ENCODE measurements at places on chromosomes 3 and 15.

DNA sequence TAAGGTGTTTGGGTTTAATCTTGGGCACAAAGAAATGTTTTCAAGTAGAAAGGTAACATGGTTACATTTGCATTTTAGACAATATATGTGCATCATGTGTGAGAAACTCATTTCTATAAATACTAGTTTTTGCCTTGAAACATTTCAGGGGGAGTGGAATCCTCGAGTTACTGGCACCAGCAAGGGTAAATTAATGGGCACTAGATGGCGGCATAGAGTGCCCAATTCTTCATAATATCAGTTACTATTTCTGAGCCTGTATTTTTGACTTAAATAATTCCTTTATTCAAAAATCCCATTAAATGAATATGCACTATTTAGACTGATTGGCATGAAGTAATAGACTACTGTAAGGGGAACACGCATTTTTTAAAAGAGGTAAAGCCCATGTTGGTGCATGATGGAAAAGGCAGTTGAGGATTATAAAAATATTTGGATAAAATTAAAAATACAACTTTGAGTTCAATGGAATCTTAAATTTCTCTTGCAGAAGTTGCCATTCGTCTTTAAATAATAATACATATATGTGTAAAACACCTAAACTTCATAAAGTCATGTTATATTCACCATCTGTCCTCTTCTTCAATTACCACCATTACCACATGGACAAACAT is 106.3 kb downstream of the ZBTB20 start:
- peak; percentile 20 for DNase-seq

DNA sequence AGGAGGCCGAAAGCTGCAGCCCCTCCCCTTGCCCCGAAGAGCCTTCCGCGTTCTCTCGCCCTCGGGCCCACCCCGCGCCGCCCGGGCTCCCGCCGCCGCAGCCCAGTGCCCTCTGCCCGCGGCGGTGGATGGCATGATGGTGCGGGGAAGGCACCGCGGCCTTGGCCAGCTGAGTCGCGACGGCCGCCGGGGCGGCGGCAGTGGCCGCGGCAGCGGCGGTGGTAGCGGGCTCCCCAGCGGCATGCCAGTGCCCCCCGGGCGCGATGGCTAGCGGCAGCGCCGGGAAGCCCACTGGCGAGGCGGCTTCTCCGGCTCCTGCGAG is 1.2 kb downstream of the TLNRD1 start:
- DNase-seq, result no peak

GRCh38 chr15:74430510-74430951 is 3.2 kb downstream of the SEMA7A start:
- no peak for DNase-seq

DNA sequence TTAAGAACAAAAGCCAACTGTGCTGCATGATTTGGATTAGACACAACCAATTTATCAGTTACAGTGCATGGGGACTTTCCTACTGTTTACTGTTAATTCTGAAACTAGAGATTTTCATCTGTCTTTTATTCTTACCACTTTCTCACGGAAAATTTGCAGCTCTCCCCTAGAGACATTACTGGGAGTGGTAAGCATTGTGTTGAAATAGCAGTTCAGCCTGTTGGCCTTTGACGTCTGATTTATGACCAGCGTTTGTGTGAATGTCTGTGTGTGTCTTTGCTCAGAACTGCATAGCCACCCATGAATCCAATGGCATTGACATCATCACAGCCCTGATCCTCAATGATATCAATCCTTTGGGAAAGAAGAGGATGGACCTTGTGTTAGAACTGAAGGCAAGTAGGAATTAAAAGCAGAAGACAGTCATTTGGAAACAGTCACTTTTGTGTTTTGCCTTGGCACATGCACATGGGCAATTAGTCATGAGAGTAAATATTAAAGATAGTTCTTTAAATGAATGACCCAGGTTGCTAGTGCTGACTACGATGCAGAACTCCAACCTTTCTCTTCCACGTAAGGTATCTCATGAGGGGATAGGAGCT is 202.2 kb upstream of the BHLHE40 start:
- no peak for DNase-seq

- DNase-seq, result no peak
Measured at GRCh38 chr3:39524107-39524506, 56.6 kb downstream of the MOBP start.

GRCh38 chr3:58164906-58165821 is 45.6 kb downstream of the DNASE1L3 start:
- no peak for DNase-seq

- no peak for DNase-seq
Measured at GRCh38 chr15:73957785-73958184, 31.5 kb downstream of the LOXL1 start.

- no peak for DNase-seq
Measured at GRCh38 chr3:152076148-152076547, 192.6 kb upstream of the MBNL1 start.

- DNase-seq, result peak; percentile 97
Measured at GRCh38 chr15:85494048-85494777, 113.8 kb downstream of the AKAP13 start.
